ENCODE measurements at places on chromosomes 1 and 21. TPM values are rescaled to one million over a fixed set of nuclear protein-coding genes. Genes with fewer than 3 reads are reported as not detected.
A peak's percentile ranks its signal among the peaks of the same experiment; 100 is the strongest.

HSPA6 gene
- total RNA-seq = not detected

DNA sequence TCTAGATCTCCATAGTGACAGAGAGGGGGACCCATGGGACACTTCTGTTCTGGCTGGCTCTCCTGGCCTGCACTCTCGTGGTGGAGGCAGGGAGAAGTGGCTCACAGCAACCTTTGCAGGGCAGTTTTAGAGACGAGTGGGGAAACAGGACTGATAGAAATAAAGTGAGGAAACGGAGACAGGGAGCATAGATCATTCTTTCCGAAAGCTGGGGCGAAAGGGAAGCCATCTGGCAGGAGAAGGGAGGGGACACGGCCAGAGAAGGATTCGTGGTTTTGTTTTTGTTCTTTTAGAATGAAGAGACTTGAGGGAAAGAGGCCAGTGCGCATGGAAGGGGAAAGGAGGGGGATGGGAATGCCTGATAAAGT lies 3.5 kb downstream of the TIE1 start:
- H3K36me3 ChIP-seq = no peaks in the 10 kb centered on the region
- H3K27me3 ChIP-seq = no peaks in the 10 kb centered on the region
- H3K27ac ChIP-seq = no peak overlapping the region
- no peak overlapping the region for H3K4me3 ChIP-seq

- peak overlapping the region; percentile 86 for H3K27ac ChIP-seq
- no peaks in the 10 kb centered on the region for H3K36me3 ChIP-seq
- no peaks in the 10 kb centered on the region for H3K27me3 ChIP-seq
- no peak for DNase-seq
- peak overlapping the region; percentile 81 for H3K4me3 ChIP-seq
- H3K4me1 ChIP-seq = peaks cover 6% of the 10 kb centered on the region
Observed at GRCh38 chr1:160342526-160342925, 524 bp downstream of the COPA start.

RXRG gene
- not detected for total RNA-seq

DNA sequence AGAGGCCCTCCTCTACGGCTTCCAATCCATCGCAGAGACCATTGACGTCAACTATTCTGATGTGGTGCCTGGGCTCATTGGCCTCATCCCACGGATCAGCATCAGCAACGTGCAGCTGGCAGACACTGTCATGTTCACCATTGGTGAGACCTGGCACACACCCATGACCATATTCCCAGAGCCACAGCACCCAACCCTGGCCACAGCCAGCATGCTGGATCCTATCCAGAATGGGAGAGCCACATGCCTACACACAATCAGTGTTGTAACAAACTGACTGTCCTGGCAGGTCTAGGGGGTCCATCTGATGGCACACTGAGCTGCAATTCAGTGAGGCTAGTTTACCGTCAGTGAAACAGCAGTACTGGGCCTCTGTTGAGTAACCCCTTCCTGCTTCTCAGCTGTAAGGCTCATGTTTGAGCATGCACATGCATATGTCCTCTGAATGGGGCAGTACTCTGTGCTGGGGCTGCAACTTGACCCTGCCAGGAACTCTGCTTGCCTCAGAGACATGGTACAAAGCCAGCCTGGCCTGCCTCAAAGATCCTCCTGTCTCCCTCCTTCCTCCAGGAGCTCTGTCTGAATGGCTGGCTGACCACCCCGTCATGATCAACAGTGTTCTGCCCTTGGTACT lies 10.8 kb downstream of the IPO13 start:
- H3K36me3 ChIP-seq = no peaks in the 10 kb centered on the region
- H3K27ac ChIP-seq = no peak overlapping the region
- no peak overlapping the region for H3K4me3 ChIP-seq
- H3K4me1 ChIP-seq = no peaks in the 10 kb centered on the region

DNA sequence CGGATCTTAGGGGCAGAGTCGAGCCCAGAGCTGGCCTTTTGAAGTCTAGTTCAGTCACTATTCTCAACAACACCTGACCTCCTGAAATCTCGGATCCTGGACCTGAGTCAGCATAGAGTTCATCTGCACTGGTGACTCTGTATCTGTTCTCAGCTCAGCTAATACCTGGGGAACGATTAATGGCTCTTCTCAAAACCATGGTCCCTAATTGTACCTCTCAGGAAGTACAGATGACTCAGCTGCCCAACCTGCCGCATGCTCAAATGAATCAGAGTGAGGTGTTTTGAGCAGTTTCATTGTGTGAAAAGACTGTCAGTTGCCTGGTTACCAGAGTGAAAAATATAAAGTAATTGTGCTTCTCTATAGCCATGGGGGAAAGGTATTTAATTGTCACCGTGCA lies 89.2 kb downstream of the SLC35F3 start:
- no peaks in the 10 kb centered on the region for H3K27me3 ChIP-seq
- no peaks in the 10 kb centered on the region for H3K4me1 ChIP-seq
- H3K27ac ChIP-seq = no peak overlapping the region

CHODL gene
- 69.8 TPM for total RNA-seq

- H3K4me1 ChIP-seq = no peaks in the 10 kb centered on the region
- no peak for DNase-seq
- no peaks in the 10 kb centered on the region for H3K27me3 ChIP-seq
- no peak overlapping the region for H3K27ac ChIP-seq
- H3K4me3 ChIP-seq = no peak overlapping the region
Observed at GRCh38 chr1:239617731-239618130, 231.4 kb downstream of the CHRM3 start.

DNA sequence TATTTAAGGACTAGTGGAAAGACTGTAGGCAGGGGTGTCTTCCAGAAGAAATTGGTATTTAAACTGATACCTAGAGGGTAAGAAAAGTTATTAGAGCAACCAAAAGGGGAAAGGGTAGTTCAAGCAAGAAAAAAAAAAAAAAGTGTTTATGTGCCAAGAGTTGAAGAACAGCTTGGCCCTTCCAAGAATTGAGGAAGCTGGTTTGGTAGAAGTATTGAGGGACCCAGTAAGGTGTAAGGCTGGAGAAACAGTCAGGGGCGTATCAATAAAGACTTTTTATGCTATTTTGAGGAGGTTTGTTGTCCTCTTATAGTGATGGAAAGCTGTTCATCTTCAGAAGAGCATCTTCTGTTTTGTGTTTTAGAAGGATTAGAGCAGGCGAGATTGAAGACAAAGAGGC lies 108.3 kb downstream of the PTPRC start:
- no peak overlapping the region for H3K4me3 ChIP-seq
- no peaks in the 10 kb centered on the region for H3K27me3 ChIP-seq
- H3K36me3 ChIP-seq = no peaks in the 10 kb centered on the region
- no peaks in the 10 kb centered on the region for H3K4me1 ChIP-seq
